A549 treated with Mapracorat at 1 μM for 4 hours (cell line): ENCODE measurements at places on chromosomes 5 and 9. TPM values are rescaled to one million over a fixed set of nuclear protein-coding genes. Genes with fewer than 3 reads are reported as not detected.

The MVB12B gene
- total RNA-seq = 6.4 to 7.7 TPM (median 7.3 TPM) in 5 replicates

The IGFBPL1 gene
- 1.5 to 2.7 TPM (median 2.6 TPM) in 5 replicates for total RNA-seq

The ANKRD31 gene
- total RNA-seq = 0.02 to 0.07 TPM (median 0.05 TPM) in 4 of 5 replicates, not detected in the other

The KYAT1 gene
- total RNA-seq = 9.9 to 14.3 TPM (median 10.9 TPM) in 5 replicates

The DOCK8 gene
- total RNA-seq = 0.24 to 0.59 TPM (median 0.36 TPM) in 5 replicates
